ENCODE measurements at places on chromosomes 5 and 9. TPM values are rescaled to one million over a fixed set of nuclear protein-coding genes. Genes with fewer than 3 reads are reported as not detected.

Gene PDGFRB
- total RNA-seq: 0.22 TPM

Gene PDCD1LG2
- total RNA-seq: 0.25 TPM

Gene SLC34A3
- total RNA-seq: 0.07 TPM

Gene GNE
- 13.8 TPM for total RNA-seq

Gene SMIM27
- total RNA-seq: 13.3 TPM

Gene NKD2
- 23.2 TPM for total RNA-seq

Gene GMCL2
- total RNA-seq: not detected

Gene SLC6A19
- total RNA-seq: 0.32 TPM

Gene KCNMB1
- total RNA-seq: not detected

Gene DMRT2
- total RNA-seq: not detected

Gene OCLN
- total RNA-seq: 10.9 TPM

Gene LCN1
- not detected for total RNA-seq

Gene SLC26A2
- 74.0 TPM for total RNA-seq

Gene HSPB3
- 0.14 TPM for total RNA-seq

Gene OBP2B
- not detected for total RNA-seq

Gene FAM200C
- total RNA-seq: 1.2 TPM

Gene NFIB
- total RNA-seq: 10.5 TPM

Gene HABP4
- 15.8 TPM for total RNA-seq

Gene ZNF483
- total RNA-seq: 0.56 TPM

Gene PCDHGB7
- total RNA-seq: 0.06 TPM

Gene CRAT
- total RNA-seq: 34.5 TPM

Gene MOCS2
- total RNA-seq: 30.1 TPM

Gene PIP5K1B
- not detected for total RNA-seq

Gene TPRN
- total RNA-seq: 9.3 TPM

Gene PRR7
- 21.6 TPM for total RNA-seq

Gene PCDHB12
- total RNA-seq: not detected

Gene FST
- total RNA-seq: 1.4 TPM

Gene CDX1
- not detected for total RNA-seq

Gene CCDC187
- total RNA-seq: 0.01 TPM

Gene JAKMIP2
- not detected for total RNA-seq

Gene SEMA6A
- 0.15 TPM for total RNA-seq

Gene ANKRD55
- 0.06 TPM for total RNA-seq

Gene PRKAA1
- total RNA-seq: 34.4 TPM

Gene ST8SIA4
- 0.45 TPM for total RNA-seq

Gene SURF2
- 47.3 TPM for total RNA-seq

Gene ZNF608
- total RNA-seq: 0.99 TPM

Gene CCNJL
- total RNA-seq: 11.3 TPM

Gene ANKRD34B
- 0.05 TPM for total RNA-seq

Gene MSX2
- total RNA-seq: 3.6 TPM

Gene PCDHGA7
- total RNA-seq: 0.95 TPM

Gene BRD9
- 36.1 TPM for total RNA-seq

Gene CDC20B
- 0.08 TPM for total RNA-seq

Gene ZBTB26
- total RNA-seq: 2.1 TPM

Gene RLN1
- total RNA-seq: not detected

Gene SPATA6L
- total RNA-seq: 1.9 TPM

Gene ORM2
- total RNA-seq: not detected

Gene DPYSL3
- total RNA-seq: 24.6 TPM

Gene ITGA1
- total RNA-seq: 0.82 TPM

Data from A549 treated with dexamethasone at 1 μM for 4 hours (cell line).